G401 (cell line): ENCODE measurements at places on chromosomes 1 and 21. TPM values are rescaled to one million over a fixed set of nuclear protein-coding genes. Genes with fewer than 3 reads are reported as not detected.

Gene LEMD1
- total RNA-seq = 13.2 and 15.0 TPM in 2 replicates

Gene KRTAP6-3
- total RNA-seq = not detected in 2 replicates

Gene FAM43B
- 0.31 and 1.4 TPM in 2 replicates for total RNA-seq

Gene KRTAP19-3
- total RNA-seq = not detected in 2 replicates

Gene GBP7
- total RNA-seq = not detected in 2 replicates

Gene MAB21L3
- total RNA-seq = not detected in 2 replicates

Gene MRAP
- not detected in 2 replicates for total RNA-seq

Gene STYXL2
- total RNA-seq = 0.10 and 0.68 TPM in 2 replicates

Gene MTARC2
- total RNA-seq = not detected in 2 replicates

Gene ESPN
- 0.07 TPM in 1 of 2 replicates, not detected in the other for total RNA-seq

DNA sequence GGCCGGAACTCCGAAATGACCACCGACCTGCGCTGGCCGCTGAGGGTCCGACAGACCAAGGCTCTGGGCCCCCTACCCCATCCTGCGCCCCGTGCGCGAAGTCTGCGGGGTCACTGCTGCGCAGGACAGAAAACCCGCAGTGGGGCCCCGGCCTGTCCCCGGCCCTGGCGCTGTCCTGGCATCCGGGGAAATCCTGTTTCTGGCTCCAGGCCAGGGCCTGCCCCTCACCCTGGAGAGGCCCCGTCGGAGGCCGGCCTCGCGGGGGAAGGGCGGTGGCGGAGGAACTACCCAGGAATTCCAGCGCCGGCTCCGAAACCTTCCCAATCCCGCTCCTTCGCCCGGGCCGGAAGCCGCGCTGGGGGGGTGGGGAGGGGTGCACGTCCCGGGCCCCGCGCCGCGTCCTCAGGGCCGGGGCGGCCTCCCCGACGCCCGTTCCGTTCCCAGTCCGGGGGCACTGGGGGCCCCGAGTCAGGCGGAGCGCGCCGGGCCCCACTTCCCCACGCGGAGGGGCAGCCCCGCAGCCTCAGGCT is 77.0 kb downstream of the MORN1 start:
- DNase-seq = peak; percentile 24

GRCh38 chr1:231899713-231900435 is 273.3 kb downstream of the DISC1 start:
- DNase-seq = no peak

GRCh38 chr1:111948209-111949171 is 41.0 kb downstream of the KCND3 start:
- DNase-seq = peak; percentile 74

DNA sequence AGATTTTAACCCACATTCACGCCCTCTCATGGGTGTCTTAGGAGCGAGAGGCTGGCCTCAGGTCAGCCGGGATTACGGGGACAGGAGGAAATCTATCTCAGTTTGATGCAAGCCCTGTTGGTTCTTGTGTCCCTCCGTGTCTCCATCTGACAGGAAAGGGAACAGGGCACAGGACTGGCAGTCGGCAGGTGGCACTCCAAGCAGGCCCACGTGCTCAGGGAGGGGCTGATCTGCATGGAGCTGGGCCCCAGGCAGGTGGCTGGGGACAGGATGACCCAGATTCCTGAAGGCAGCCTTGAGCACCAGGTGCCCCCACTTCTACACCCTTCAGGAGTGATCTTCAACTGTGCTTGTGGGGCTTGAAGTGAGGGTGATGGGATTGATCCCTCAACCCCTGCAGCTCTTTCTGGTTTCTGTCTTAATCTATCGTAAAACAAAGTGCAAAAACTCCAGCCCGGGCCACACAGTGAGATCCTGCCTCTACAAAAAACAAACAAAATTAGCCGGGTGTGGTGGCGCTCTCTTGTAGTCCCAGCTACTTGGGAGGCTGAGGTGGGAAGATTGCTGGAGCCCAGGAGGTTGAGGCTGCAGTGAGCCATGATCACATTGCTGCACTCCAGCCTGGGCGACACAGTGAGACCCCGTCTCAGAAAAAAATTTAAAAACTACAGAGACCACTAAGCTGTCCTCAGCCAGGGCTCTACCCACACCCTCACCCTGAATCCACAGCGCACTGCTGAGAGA is 8.3 kb downstream of the PLEKHG5 start:
- DNase-seq = peak; percentile 99

DNA sequence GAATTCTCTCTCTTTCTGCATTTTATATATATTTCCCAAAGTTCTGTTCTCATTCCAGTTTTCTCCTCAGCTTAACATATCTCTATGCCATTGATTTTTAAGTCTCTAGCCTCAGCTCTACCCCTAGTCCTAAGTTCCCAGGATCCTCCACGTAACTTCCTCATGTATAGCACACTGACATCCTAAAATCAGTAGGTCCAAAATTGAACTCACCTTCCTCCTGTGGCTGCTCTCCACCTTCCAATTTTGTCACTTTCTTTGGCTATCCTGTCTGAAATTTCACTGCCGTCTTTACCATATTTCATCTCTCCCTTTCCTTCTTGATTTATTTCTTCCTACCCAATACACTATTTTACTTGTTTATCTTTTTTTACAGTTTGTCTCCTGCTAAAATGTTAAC is 1.5 kb downstream of the SLAMF6 start:
- no peak for DNase-seq

- DNase-seq = no peak
Measured at GRCh38 chr1:185478877-185479276, 161.8 kb upstream of the IVNS1ABP start.

DNA sequence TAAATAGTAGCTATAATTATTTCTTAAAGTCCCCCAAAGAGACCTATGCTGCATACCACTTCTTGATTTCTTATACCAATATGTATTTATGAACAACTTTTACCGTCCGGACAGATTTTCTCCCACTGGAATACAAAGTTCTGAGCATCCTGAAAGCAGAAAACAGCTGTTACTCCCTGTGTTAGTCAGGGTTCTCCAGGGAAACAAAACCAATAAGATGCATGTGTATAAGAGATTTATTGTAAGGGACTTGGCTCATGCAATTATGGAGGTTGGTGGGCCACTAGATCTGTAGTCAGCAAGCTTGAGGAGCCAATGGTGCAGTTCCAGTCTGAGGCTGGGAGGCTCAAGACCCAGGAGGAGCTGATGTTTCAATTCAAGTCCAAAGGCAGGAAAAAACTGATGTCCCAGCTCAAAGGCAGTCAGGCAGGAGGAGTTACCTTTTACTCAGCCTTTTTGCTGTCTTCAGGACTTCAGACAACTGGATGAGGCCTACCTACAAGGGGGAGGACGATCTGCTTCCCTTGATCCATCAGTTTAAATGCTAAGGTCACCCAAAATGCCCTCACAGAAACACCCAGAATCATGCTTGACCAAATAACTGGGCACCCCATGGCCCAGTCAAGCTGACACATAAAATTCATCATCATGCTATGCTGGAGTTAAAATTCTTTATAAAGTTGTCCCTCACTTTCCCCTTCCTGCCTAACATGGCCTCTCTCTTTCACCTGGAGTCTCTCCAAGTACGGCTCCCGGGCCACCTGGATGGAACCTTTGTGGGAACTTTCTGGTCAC is 24.3 kb upstream of the ATF3 start:
- DNase-seq = no peak

- DNase-seq = peak; percentile 15
Measured at GRCh38 chr1:68975212-68975933, 478.5 kb upstream of the DEPDC1 start.

DNA sequence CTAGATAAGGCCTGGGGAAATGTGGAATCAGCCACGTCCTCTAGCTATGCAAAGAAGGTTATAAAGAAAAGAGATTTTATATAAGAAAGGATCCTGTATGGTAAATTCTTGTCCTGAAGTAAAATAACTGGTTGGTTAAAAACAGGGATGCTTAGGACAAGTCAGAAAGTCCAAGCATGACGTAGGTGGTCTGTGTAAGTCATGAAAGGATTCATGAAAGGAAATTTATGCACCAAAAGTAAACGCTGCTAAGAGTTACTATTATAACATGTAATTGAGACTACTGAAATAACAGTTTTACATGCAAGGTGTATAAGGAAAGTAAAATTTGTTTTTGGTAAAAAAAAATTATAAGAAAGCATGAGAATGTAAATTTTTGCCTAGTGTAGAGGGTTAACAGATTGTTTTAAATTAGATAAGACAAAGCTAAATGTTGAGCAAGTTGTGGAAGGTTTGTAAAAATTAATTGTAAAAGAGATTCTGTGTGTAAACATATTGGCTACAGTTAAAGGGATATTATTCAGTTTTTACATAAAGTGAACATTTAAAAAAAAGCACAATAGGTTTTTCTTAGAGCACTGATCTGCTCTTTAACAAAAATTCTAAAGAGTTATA is 43.9 kb downstream of the PIGK start:
- DNase-seq = no peak

DNA sequence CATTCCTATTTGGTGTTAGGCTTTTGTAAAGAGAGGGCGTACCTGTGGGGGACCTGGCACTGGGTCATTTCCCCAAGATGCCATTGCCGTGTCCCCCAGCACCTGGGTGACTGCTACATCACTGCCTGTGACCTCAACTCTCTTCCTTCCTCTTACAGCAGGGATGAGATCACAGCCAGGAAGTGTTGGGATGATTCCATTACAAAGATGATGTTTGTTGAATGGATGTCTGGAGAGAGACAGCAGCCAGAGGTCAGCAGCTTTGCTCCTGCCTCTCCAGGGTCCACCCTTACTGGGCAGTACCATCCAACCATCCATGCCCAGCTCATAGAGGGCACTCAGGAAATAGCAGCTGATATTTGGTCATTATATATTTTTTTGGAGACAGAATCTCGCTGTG is 35.1 kb downstream of the TMEM51 start:
- DNase-seq = no peak

- peak; percentile 62 for DNase-seq
Measured at GRCh38 chr1:90716552-90717355, at the start of gene BARHL2. Gene BARHL2 (minus strand): TSS chr1:90717302. CDS start chr1:90717195, 107 bp downstream.

DNA sequence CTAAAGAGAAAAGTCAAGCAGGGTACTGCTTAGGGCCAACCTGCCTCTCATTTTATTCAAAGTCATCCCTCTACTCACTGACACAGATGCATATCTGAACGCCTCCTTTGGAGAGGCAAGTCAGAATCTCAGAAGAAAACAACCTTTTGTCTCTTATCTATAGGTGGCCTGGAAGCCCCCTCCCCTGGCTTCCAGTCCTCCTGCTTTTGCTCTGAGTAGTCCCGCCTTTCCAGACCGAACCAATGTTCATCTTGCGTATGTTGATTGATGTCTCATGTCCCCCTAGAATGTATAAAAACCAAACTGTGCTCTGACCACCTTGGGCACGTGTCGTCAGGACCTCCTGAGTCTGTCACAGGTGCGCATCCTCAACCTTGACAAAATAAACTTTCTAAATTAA is 81.8 kb downstream of the WDR4 start:
- DNase-seq = no peak

DNA sequence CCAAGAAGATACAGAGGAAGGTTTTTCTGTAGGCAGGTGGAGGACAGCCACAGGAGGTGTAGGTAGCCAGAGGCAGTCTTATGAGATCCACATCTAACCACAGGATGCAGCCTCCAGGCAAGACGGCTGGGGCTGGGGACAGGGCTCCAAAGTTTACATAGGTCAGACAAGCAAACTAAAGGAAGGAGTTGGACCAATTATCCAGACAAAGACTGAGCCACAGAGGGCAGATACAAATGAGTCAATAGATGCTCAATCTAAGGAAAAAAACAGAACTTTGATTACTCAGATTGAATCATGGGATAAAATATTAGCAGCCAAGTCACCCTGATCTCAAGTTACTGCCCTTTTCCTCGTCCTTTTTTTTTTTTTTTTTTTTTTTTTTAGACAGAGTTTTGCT is 91.6 kb downstream of the RGS7 start:
- no peak for DNase-seq

DNA sequence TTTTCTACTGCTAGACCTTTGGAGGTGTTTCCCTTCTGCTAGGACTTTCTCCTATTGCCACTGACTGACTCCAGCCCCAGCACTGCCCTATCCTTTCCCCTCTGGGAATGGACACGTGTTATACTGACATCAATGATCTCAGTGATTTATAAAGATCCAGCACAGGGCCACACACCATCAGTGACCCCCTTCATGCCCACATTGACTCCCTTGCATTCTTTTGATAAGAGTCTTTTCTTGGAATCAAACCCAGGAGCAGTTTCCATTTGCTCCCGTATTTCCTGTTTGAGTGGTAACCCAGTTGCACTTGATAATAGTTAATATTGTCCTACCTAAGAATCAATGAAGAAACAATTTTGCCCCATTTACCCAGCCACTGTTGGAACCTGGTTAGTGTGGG is 501.0 kb upstream of the USP24 start:
- DNase-seq = no peak

DNA sequence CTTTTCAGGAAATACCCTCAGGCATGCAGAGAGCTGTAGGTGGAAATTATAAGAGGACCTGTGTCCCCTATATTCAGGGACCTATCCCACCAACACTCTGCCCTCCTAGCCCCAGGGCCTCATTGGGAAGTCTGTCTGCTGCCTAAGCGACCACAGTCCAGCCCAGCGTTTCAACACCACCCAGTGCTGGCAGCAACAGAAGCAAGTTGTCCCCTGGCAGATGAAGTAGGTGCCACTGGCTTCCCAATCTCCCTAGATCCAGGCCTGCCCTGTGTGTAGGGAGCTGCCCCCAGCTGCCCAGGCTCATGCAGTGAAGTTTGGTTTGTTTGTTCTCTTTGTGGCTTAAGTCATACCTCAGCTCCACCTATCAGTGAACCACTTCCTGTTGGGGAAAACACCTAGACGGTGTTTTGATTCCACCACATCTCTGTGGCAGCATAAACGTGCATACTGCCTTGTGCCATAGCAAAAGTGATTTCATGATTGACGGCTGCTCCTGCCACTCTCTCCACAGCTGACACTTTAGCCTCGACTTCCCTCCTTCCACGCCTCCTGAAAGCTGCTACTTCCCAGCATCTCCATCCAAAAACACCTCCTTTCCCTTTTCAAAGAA is 8.1 kb upstream of the LEFTY1 start:
- no peak for DNase-seq

- no peak for DNase-seq
Measured at GRCh38 chr1:113608399-113608798, 150.9 kb downstream of the PHTF1 start.

GRCh38 chr21:27023186-27023585 is 56.3 kb upstream of the ADAMTS5 start:
- DNase-seq = no peak

DNA sequence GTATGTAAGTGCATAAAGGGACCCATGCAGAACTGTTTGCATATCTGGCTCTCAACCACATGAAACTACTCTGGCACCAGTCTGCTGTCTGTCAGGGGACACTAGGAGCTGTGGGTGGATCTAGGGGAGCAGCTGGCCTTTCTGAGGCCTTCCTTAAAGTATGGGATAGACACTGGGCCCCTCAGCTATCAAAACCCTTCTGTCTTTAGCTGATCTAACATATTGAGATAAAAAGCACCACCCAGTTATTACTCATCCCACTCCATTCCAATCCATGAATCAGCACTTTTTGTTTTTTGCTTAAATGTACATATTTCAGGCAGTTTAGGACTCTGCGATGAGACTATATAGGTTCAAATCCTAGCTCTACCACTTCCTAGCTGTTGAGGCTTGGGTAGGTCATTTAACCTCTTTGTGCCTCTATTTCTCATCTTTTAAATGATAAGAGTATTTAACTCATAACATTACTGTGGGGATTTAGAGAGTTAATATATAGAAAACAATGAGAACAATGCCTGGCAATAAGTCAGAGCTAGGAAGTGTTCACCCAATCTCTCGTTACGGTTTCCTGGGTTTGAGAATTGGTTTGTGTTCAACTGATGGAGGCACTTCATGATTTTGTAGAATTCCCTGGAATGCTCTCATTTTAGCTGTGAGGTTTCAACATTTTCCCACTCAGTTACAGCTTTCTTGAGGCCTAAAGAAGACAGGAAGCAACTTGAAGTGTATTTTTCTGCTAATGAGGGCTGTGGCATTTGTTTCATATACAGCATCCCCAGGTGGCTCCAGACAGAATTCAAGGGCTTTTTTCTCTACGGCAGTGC is 68.9 kb downstream of the LRIG2 start:
- DNase-seq = no peak

GRCh38 chr1:48007047-48007446 is 9.9 kb upstream of the TRABD2B start:
- DNase-seq = no peak
